ENCODE measurements at places on chromosomes 6 and 20.

GRCh38 chr6:63757826-63758225 is 122.2 kb downstream of the PHF3 start:
- no peak for DNase-seq

GRCh38 chr20:40720826-40721225 is 31.8 kb upstream of the MAFB start:
- DNase-seq = no peak

DNA sequence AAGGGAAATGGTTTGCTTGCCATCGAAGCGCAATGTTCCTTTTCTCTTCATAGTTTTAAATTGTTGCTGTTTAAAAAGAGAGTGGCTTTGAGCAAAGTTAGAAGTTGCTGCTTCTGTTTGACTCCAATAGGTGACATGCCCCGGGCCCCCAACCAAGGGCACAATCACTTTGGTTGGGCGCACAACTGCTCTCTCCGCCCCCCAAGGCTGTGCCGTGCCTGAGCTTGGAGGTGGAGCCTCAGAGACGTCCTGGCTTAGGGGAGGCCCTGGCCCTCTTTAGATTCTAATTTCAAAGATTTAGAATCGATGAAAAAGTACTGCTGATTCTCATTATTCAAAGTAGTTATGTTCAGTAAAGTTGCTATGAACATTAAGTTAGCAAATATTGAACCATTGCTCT is 725.9 kb downstream of the COL12A1 start:
- no peak for DNase-seq

- DNase-seq = no peak
Measured at GRCh38 chr6:143677891-143678791, at the start of gene PHACTR2. TSS of gene PHACTR2 (plus strand) at chr6:143677965. CDS start at chr6:143678164, 199 bp downstream.

DNA sequence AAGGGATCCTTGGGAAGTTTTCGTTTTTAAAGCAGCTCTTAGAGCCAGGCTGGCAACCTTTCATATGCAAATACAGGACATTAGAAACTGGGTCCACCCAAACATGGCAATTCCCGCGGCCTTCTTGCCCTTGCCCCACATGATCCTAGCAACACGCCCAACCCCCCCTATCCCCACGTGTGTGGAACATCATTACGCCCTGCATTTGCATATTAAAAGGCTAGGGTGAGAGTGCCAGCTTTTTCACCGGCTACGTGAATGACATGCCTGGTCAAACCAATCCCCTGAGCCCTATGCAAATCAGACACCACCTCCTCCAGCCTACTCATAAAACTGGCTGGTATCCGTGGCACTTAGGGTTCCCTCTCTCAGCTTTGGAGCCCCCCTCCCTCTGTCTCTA is 88.1 kb downstream of the TNFRSF21 start:
- DNase-seq = no peak

DNA sequence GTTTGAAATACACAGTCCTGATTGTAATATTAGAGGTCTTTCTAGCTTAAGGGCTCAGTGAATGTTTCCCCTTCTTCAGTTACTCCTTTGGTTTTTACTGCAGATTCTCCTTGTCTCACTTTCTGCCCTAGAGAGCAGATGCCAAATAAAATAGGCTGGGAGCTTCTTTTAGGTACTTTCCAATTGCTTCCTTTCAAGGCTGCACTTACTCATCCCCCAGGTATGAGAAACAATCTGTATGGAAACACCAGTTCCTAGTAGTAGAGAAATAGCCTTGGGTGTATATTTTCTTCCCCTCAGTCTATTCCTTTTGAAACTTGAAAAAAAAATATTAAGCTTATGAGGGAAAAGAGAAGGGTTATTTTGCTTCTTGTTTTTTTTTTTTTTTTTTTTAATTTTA is 139.7 kb downstream of the PAK5 start:
- DNase-seq = no peak

DNA sequence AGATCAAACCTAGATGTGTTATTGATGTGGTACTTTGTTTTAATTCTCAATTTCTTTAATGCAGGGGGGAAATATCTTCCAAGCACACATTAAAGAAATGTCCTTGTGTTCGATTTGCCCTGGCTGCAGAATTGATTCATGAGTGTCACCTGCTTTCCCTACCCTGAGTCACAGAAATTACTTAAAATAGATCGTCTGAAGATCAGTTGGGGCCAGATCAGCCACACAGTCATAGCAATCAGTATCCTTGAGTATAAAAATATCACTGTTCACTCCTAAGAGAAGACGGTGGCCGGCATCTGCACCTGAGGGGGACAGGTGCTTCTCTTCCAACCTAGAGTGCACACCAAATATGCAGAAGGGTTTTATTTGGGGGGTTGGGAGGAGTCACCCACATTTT is 115.2 kb upstream of the RIN2 start:
- DNase-seq = no peak

DNA sequence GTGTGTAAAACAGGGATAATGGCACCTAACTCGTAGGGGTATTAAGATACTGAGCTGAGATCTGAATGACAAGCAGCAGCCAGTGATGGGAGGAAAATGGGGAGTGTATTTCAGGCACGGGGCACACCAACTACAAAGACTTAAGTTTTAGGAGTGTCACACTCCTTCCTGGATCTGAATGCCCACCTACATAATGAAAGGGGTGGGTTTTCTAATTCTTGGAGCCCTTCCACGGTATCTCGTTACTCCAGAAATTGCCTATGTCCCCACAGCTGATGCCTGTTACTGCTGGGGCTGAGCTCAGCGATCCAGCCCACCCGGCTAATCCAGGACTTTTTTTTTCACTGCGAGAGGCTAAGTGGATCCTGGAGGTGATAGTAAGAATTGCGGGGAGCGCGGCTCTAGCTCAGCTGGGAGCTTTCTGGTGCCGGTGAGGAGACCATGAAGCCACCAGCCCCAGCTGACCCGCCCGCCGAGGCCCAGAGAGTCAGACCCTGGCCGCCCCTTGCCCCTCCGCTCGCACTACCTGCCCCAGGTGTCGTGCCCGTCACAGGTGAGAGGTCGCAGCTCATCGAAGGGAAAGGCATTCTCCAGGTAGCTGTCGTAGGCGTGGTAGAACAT is 727 bp downstream of the EDEM2 start:
- DNase-seq = no peak

DNA sequence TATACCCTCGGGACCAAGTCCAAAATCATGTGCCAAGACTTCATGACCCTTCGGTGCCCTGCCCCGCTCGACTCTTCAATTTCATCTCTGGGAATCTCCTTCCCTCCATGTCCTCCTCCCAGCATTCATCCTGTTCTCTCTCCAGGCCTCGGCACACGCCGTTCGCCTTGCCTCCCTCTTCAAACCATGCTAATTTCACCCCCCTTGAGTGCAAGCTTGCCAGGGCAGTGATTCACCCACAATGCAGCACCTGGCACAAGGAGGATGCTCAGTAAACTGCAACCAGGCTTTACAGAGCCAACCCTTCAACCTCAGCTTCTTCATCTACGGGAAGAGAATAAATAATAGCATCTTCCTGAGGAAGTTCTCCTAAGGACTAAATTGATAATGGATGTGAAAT is 4.1 kb downstream of the KCNS1 start:
- DNase-seq = no peak

- no peak for DNase-seq
Measured at GRCh38 chr6:6981681-6982322, 126.0 kb upstream of the RREB1 start.

DNA sequence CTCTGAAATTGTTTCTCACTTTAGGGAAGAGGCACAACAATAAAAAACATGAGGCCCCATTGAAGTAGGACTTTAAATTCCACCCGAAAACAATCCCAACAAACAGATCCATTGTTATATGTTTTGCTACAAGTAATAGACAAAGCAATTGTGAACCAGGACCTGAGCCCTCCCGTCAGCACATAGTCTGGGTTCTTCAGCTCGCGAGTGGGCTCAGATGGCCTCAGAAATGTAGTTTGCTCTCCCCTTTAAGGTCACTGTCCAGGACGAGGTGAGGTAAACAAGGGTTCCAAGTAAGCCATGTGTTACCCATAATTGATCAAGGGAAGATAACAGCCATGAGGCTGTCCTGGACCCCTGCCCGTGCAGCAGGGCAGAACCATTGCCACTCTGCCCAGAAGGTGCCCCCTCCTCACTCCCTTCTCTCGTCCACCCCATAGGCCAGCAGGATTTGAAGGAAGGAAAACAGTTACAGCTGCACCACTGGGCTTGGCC is 160.1 kb upstream of the QKI start:
- no peak for DNase-seq
